Activated CD8-positive, alpha-beta memory T cell treated with anti-CD3 and anti-CD28 coated beads, Interleukin-2, amount 10 ng/mL, durations not matched to agents 7 days and 5 days (primary cell): ENCODE measurements at places on chromosomes 16 and 17. TPM values are rescaled to one million over a fixed set of nuclear protein-coding genes. Genes with fewer than 3 reads are reported as not detected.

Gene RDM1
- total RNA-seq, result 18.5 TPM

Gene TEX19
- not detected for total RNA-seq

Gene CDH3
- total RNA-seq, result not detected

Gene TNFSF13
- total RNA-seq, result 2.5 TPM

Gene MARVELD3
- not detected for total RNA-seq

Gene OTOA
- 0.38 TPM for total RNA-seq

Gene ATXN2L
- 295 TPM for total RNA-seq

Gene ORC6
- total RNA-seq, result 61.3 TPM

Gene ZG16
- total RNA-seq, result not detected

Gene TMEM95
- total RNA-seq, result not detected

Gene GLP2R
- total RNA-seq, result not detected

Gene ULK2
- 5.3 TPM for total RNA-seq

Gene CA7
- not detected for total RNA-seq

Gene C17orf50
- not detected for total RNA-seq

Gene CD7
- 417 TPM for total RNA-seq

Gene HOXB6
- 1.1 TPM for total RNA-seq

Gene SLC6A2
- total RNA-seq, result not detected

Gene SDR42E2
- total RNA-seq, result not detected

Gene KANSL1
- total RNA-seq, result 132 TPM

Gene SLC7A5
- 220 TPM for total RNA-seq
